B cell (primary cell): ENCODE measurements at places on chromosomes 16 and 17. TPM values are rescaled to one million over a fixed set of nuclear protein-coding genes. Genes with fewer than 3 reads are reported as not detected.

DNA sequence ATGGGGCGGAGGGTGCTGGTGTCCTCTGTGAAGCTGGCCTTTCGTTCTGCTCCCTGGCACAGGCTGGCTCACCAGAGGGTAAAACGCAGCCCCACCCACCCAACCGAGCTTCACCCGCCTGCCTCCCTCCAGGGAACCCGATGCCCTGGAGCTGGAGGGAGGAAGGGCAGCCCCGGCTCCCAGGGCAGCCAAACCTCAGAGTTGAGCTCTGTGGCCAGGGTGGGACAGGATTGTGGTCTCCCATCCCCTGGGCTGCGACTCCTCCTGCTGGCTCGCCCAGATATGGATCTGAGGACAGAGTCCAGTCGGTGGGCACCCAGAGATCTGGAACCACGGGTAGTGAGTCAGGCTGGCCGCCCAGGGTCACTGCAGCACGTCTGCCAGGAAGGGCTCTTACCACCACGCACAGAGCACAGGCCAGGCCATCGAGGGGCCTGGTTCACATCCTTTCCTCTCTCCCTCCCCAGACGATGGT, 42.6 kb upstream of the CHMP6 start:
- DNase-seq = no peak
- H3K27ac ChIP-seq = no peak overlapping the region
- H3K27me3 ChIP-seq = no peaks in the 10 kb centered on the region
- H3K4me1 ChIP-seq = peaks cover 10% of the 10 kb centered on the region

Gene CTRB2
- total RNA-seq = not detected in 2 replicates

Gene SOX8
- 1.2 TPM in 2 replicates for total RNA-seq

Gene C17orf78
- total RNA-seq = not detected in 2 replicates

DNA sequence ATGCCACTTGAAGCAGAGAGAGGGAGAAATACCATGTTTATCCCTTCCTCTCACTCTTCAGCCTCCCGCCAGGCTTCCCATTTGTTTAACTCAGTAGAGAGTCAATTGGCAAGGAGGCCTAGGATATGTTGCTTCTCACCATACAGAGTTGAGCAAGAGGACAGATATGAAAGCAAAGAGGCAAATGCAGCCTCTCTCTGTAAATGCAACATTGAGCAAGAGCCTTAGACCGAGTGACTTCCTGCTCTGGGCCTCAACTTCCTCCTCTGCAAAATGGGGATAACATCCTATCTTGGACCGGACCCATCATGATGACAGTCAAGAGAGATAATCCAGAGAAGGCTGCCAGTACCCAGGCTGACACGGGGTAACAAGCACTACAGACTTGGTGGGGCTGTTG, 36.8 kb downstream of the SOCS1 start:
- no peak overlapping the region for H3K4me3 ChIP-seq
- H3K27ac ChIP-seq = no peak overlapping the region
- H3K36me3 ChIP-seq = no peaks in the 10 kb centered on the region
- no peaks in the 10 kb centered on the region for H3K27me3 ChIP-seq
- DNase-seq = no peak

- no peak overlapping the region for H3K4me3 ChIP-seq
- no peaks in the 10 kb centered on the region for H3K36me3 ChIP-seq
- H3K27me3 ChIP-seq = no peaks in the 10 kb centered on the region
- H3K4me1 ChIP-seq = no peaks in the 10 kb centered on the region
- no peak overlapping the region for H3K27ac ChIP-seq
Measured at GRCh38 chr17:38693700-38694329, 11.3 kb upstream of the MLLT6 start.

Gene LGALS3BP
- total RNA-seq = 1.8 and 4.2 TPM in 2 replicates

DNA sequence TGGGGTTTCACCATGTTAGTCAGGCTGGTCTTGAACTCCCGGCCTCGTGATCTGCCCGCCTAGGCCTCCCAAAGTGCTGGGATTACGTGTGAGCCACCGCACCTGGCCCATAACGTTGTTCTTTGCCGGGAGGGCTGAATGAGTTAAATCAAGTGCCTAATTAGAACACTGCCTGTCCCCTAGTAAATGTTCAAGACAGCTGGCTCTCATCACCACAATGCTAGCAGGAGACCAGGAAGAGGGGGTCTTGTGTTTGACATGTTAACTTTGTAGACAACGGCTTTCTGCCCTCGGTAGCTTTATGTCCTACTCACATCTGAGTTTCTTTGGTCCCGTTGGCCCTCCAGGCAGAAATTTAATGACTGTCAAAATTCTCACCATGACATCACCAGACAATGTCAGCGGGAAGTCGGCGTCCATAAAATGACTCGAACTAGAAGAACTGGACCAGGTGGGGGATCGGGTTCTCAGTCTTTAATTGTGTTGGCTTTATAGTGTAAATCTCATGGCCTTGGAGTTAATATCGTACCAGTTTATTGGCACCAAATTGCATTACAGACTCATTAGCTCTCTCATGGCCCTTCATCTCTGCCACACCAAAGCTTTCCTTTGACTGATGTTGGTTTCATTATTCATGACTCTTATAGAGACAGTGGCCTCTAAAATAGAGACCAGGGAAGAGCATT, 11.4 kb upstream of the ITPRIPL2 start:
- H3K27me3 ChIP-seq = no peaks in the 10 kb centered on the region
- no peak for DNase-seq
- no peaks in the 10 kb centered on the region for H3K4me1 ChIP-seq
- no peak overlapping the region for H3K4me3 ChIP-seq

GRCh38 chr17:3189961-3190360, 7.4 kb upstream of the OR1A2 start:
- no peak for DNase-seq
- no peaks in the 10 kb centered on the region for H3K27me3 ChIP-seq
- H3K27ac ChIP-seq = no peak overlapping the region
- H3K4me3 ChIP-seq = no peak overlapping the region
- no peaks in the 10 kb centered on the region for H3K36me3 ChIP-seq

DNA sequence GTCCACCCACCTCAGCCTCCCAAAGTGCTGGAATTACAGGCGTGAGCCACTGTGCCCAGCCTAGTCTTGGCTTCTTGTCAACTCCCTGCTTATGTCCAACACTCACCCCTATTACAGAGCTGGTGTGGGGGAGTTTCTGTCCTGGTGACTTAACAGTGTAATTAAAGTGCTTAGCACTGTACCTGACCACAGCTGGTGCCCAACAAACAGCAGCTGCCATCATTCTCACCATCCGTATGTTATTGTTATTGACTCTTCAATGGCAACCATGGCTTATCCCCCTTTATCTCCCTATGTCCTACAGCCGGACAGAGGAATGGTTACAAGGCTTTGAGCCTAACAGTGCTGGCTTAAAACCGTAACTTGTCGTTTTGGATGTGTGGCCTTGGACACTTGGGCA, 17.0 kb upstream of the BRCA1 start:
- H3K27me3 ChIP-seq = no peaks in the 10 kb centered on the region
- peaks cover 1% of the 10 kb centered on the region for H3K36me3 ChIP-seq
- DNase-seq = no peak

DNA sequence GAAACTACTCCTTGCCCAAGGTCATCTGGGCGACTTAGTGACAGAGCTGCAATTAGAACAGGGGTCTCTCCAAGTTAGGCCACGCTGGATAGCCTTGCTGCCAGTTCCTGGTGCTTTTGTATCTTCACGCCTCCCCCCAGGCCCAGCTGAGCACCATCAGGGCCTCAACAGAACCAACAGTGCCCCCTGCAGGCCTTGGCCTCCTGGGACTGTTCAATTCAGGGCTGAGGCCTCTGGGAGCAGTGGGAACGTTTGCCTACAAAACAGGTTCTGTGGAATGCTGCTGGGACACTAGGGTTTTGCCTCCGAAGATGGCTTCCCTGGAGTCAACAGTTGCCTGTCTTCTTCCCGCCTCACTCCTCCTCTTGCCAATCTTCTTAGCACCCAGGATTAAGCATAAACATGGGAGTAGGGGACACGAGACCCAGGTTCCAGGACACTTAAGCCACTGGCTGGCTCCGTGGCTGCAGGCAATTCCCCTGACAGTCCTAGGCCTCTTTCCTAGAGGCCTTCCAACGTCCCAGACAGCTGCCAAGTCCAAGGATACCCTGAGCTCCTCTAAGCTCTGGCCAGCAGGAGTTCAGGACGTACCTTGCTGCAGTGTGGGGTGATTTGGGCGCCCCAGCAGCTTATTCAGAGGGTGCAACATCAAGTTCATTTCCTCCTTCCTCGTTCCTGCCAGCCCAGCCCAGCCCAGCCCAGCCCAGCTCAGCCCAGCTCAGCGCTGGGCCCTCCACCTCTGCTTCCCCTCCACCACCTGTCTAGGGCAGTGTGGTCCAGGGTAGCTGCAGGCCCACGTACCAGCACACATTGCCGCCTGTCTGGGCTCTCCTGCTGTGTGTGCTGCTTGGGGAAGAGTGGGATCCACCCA, 246.6 kb upstream of the RPL38 start:
- peak; percentile 53 for DNase-seq
- peaks cover 12% of the 10 kb centered on the region for H3K4me1 ChIP-seq
- H3K27ac ChIP-seq = no peak overlapping the region
- H3K4me3 ChIP-seq = no peak overlapping the region

Gene AGRP
- not detected in 2 replicates for total RNA-seq

DNA sequence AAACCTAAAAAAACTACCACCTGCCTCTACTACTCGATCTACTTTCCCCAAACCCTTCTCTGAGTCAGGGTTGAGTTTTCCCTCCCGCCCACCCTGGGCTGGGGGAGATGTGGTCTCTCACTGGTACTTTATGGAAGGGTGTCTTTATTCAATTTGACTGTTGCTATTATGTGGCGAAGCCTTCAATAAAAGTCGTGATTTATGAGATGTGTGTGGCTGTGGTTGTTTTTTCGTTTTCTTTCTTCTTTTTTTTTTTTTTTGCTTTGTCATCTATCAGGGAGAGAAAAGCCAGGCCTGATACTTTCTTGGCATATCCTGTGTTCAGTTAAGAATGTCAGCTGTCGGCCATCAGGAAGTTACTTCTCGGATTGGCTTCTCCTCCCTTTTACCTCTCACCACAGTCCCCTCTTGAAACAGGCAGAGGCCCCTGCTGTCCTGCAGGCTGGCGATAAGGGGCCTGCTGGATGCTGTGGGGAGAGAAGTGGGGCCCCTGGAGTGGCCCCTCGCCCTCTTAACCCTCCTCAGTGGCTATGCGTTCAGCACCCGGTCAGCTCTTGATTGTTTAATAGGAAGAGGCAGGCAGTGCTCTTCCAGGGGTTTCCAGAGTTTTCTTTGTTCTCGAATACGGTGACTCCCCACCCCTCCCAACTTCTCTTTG, 123.0 kb downstream of the MSI2 start:
- H3K27me3 ChIP-seq = no peaks in the 10 kb centered on the region
- no peak overlapping the region for H3K27ac ChIP-seq
- peaks cover 5% of the 10 kb centered on the region for H3K4me1 ChIP-seq
- no peak for DNase-seq
- H3K4me3 ChIP-seq = no peak overlapping the region
- H3K36me3 ChIP-seq = peaks cover 3% of the 10 kb centered on the region

DNA sequence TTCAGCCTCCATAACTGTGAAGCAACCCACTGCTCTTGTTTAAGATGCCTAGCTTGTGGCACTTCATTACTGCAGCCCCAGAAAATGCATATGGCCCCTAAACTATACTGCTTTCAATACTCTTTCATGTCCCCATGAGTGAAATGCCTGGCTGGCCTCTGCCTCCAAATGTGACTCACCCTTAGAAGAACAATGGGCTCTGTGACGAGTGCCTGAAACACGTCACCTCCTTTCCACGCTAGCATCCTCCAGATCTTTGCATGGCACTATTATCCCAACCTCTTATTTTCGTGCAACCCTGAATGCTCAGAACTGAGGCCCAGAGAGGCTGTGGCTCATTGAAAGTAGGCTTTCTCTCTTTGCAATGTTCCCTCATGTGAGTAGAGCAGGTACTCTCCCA, 233.1 kb downstream of the CBLN1 start:
- no peak overlapping the region for H3K4me3 ChIP-seq
- H3K4me1 ChIP-seq = no peaks in the 10 kb centered on the region
- no peaks in the 10 kb centered on the region for H3K27me3 ChIP-seq

- DNase-seq = no peak
- peaks cover 4% of the 10 kb centered on the region for H3K36me3 ChIP-seq
- peaks cover 17% of the 10 kb centered on the region for H3K4me1 ChIP-seq
- no peaks in the 10 kb centered on the region for H3K27me3 ChIP-seq
- peak overlapping the region; percentile 96 for H3K4me3 ChIP-seq
- H3K27ac ChIP-seq = peak overlapping the region; percentile 99
Measured at GRCh38 chr17:7307686-7308624, 527 bp downstream of the EIF5A start.

Gene OVCA2
- total RNA-seq = 22.4 and 23.2 TPM in 2 replicates

Gene KRT16
- total RNA-seq = not detected in 2 replicates

DNA sequence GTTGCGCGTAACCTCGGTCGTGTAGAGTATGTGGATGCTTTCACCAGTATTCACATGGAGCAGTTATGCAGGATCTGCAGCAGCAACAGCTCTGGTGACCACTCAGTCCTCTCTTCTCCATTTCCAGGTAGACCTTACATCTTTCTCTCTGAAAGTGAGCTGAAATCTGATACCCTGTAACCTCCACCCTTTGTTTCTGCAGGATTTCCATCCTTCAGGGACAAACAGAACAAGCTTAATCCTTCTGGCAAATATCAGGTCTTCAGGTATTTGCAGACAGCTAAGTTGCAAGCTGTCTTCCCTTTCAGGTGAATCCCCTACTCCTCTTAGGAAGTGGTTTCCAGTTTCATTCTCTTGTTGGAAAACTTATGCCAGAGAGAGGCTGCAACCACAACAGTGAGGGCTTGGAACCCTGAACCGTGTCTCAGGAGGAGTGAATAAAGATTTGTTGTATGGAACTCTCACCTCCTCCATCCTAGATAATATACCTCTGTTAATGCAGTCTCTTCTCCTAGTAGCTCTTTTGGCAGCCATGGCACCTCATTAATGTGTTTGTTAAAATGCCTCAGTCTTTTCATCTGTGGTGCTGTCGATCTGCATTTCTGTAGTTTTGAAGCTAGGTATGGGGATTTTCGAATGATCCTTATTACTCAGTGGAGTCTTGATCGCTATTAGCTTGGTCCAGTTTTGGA, 172.5 kb downstream of the PRKCA start:
- H3K27ac ChIP-seq = no peak overlapping the region
- H3K36me3 ChIP-seq = no peaks in the 10 kb centered on the region
- no peak overlapping the region for H3K4me3 ChIP-seq
- DNase-seq = no peak
- no peaks in the 10 kb centered on the region for H3K4me1 ChIP-seq

GRCh38 chr17:7852919-7853690, 1.8 kb upstream of the TMEM88 start:
- DNase-seq = peak; percentile 60
- H3K4me1 ChIP-seq = peaks cover 21% of the 10 kb centered on the region
- no peak overlapping the region for H3K27ac ChIP-seq

DNA sequence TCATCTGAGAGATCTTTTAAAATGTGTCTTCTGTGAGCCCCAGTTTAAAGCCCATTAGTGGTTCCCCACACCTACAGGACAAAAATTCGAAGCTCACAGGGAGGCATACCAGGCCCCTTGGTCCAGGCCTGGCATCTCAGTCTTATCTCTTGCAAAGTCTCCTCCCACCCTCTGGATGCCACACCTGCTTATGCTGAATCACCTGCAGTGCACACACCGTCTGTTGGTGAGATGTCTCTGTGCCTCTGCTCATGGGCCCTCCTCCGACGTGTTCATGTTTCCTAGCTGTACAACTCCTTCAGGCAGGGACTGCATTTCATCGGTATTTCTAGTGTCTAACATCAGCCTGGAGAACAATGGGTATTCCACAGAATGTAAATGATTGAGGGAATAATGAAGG, 41.6 kb downstream of the RNF157 start:
- H3K4me1 ChIP-seq = no peaks in the 10 kb centered on the region
- no peaks in the 10 kb centered on the region for H3K36me3 ChIP-seq
- no peak overlapping the region for H3K4me3 ChIP-seq
- H3K27ac ChIP-seq = no peak overlapping the region
- no peaks in the 10 kb centered on the region for H3K27me3 ChIP-seq
